ENCODE measurements at places on chromosomes 2 and 18. TPM values are rescaled to one million over a fixed set of nuclear protein-coding genes. Genes with fewer than 3 reads are reported as not detected.

DNA sequence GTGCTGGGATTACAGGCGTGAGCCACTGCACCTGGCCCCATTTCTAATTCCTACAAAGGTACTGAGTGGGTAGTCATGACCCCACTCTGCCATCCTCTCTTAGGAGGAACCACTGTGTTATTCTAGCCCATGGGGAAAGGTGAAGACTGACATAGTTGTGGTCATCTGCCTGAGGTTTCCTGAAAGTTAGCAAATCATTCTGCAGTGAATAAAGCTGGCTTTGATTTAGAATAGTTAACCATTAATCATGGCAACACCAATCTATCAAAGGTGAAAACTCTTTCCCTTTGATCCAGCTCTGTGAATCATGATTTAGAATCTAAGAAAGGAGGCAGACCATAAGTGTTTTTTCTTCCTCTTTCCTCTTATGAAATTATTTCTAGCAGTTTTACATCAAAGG is 50.8 kb downstream of the SUMO1 start:
- H3K27me3 ChIP-seq = no peaks in the 10 kb centered on the region
- DNase-seq = no peak
- H3K36me3 ChIP-seq = no peaks in the 10 kb centered on the region
- H3K27ac ChIP-seq = no peak overlapping the region

Gene DSG1
- not detected for total RNA-seq

DNA sequence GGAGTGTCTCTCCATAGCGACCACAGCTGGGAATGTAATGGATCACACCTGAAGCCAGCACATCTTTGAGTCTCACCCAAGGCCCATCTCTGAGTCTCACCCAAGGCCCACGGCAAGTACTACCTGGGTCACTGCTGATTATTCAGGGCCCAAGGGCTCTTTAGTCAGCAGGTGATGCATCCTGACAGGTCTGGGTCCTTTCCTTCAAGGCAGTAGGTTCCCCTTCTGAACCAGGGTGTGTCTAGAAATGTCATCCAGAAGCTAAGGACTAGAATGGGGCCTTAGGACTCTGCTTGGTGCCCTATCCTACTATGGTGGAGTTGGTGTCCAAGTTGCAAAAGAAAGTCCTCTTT is 248.1 kb downstream of the ZNF385B start:
- no peak overlapping the region for H3K27ac ChIP-seq
- peaks cover 1% of the 10 kb centered on the region for H3K4me1 ChIP-seq
- DNase-seq = no peak
- no peak overlapping the region for H3K4me3 ChIP-seq

DNA sequence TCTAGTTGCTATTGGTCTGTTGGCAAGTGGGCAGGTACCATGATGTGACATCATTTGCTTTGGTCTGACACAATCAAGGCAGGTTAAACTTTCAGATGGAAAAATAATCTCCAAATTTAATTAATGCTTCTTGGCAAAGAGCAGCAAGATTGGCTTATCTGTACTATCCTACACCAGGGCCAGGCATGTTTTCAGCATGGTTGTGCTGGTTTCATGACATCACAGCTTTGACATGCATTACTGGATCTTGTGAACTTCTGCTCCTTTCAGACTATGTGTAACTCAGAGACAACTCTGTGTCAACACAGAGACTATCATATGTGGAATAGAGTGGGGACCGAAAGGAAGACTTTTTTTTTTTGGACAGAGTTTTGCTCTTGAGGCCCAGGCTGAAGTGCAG is 520.5 kb downstream of the TDRD15 start:
- H3K27ac ChIP-seq = no peak overlapping the region
- no peaks in the 10 kb centered on the region for H3K27me3 ChIP-seq
- H3K36me3 ChIP-seq = no peaks in the 10 kb centered on the region
- H3K4me1 ChIP-seq = no peaks in the 10 kb centered on the region
- no peak for DNase-seq
